ENCODE measurements at places on chromosomes 5 and 9.

DNA sequence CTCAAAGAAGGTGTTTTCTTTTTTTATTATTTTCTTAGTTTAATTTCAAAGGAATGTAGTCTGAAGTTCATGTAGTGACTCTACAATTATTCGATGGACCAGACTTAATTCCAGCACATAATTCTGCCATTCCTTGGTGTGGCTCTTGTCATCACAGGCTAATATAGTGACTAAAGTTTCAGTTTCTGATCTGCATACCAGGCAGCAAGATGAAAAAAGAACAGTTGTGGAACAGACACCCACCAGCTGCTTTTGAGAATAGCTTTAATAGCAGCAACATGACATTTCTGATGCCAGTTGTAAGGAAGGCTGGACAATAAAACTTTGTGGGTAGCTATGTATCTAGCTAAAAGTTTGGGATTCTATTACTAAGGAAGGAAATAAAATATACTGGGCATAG is 676.3 kb upstream of the GRAMD2B start:
- DNase-seq, result no peak

- DNase-seq, result no peak
Observed at GRCh38 chr5:95967236-95967635, 5.6 kb upstream of the ELL2 start.

GRCh38 chr5:143691945-143692290 is 120.0 kb upstream of the HMHB1 start:
- DNase-seq, result no peak

GRCh38 chr5:137122075-137122474 is 377.1 kb downstream of the SPOCK1 start:
- no peak for DNase-seq

- no peak for DNase-seq
Observed at GRCh38 chr5:157835041-157835440, 23.9 kb downstream of the CLINT1 start.

DNA sequence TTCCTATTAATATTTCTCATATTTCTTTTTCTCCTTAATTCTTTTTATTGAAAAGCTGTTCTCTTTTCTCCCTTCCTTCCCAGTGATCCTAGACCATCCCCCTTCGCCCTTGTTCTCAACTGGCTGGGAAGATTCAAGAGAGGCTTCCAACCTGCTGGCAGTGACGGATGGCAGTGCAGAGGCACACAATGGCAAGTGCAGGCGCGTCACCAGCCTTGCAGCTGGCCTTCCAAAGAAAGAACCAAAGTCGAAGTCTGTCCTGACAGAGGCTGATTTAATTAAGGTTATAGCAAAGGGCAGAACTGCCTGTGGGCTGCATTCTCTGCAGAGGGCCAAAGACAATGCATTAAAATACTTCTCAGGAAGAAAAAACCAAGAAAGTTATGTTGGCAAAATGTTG is 7.4 kb downstream of the CEMIP2 start:
- no peak for DNase-seq
